Osteoblast (primary cell): ENCODE measurements at places on chromosomes 2 and 18.

DNA sequence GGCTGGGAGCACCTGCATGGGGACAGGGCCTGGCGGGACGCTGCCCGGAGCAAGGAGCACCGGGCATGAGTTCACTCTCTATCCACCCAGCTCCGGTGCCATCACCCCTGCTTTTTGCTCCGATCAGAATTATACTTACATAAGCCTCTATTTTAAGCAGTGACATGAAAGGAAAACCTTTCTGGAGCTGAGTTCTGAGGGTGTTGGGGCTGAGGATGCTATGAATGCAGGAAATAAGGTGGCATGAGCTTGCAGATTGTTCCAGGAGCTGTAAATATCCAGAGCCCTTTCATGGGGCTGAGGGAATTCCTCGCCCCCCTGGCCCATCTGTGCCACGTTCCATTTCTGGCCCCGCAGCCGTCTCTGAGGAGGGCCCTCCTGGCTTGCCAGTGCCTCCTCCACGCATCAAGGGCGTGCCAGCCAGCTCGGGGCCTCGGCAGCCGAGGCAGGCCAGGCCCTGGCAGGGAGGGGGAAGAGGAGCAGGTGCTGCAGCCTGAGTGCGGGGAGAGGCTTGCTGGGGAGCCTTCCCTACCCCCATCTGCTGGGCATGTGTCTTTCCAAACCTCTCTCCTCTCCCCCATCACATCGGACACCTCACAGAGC is 91.7 kb upstream of the MCFD2 start:
- peak; percentile 49 for DNase-seq

DNA sequence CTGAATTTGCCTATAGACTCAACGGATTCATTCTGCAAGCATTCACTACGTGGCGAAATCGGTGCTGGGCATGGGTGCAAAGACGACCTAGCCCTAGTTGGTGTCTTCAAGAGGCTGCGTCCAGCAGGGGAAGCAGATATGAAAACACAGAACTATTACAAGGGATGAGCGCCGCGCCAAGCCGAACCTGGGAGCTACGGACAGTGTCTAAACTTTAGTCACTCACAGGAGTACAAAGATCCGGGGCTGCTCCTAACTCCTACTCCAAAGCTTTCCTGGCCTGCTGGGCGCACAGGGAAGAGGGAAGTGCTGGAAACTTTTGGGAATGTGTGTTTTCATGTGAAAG is 732 bp upstream of the ANXA4 start:
- DNase-seq, result peak; percentile 93

- peak; percentile 71 for DNase-seq
These were observed 3.6 kb downstream of the ZAP70 start for GRCh38 chr2:97716695-97717612.

- DNase-seq, result no peak
These were observed 36.0 kb upstream of the NCK2 start for GRCh38 chr2:105708697-105709096.

- peak; percentile 43 for DNase-seq
These were observed 27.6 kb downstream of the SLC40A1 start for GRCh38 chr2:189552991-189553404.

- DNase-seq, result no peak
These were observed 83.6 kb downstream of the FARSB start for GRCh38 chr2:222572264-222572721.

- DNase-seq, result peak; percentile 95
These were observed 42.1 kb downstream of the DDX18 start for GRCh38 chr2:117856415-117857210.

- no peak for DNase-seq
These were observed 9.1 kb upstream of the FBLN7 start for GRCh38 chr2:112129060-112129459.

DNA sequence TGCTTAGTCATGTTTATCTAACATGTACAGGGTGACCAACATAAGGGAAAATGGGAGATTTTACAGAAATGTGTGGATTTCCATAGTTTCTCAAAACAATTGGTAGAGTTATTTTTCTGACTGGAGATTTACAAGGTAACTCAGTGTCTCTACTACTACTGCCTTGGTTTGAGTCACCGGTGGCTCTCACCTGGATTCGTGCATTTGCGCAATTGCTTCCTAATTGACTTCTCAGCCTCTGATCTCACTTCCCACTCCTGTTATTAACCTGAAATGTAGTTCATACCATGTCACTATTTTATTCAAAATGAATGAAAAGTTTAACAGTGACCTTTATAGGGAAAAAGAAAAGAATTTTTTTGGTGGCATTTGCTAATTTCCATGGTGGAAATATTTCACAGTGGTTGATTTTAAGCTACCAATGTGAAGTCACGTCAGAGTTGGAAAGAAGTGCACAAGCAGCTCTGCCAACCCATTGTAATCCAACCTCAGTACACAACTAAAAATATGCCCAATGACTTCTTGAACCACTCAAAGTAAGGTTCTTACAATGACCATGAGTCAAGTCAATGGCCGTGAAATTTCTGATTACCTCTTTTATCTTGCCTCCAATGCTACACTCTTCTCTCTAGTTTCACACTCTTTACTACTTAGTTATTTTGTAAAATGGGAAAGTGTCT is 94.0 kb downstream of the NYAP2 start:
- DNase-seq, result no peak
